Pons (tissue), 1 donor: ENCODE measurements at places on chromosomes 13 and 19.

DNA sequence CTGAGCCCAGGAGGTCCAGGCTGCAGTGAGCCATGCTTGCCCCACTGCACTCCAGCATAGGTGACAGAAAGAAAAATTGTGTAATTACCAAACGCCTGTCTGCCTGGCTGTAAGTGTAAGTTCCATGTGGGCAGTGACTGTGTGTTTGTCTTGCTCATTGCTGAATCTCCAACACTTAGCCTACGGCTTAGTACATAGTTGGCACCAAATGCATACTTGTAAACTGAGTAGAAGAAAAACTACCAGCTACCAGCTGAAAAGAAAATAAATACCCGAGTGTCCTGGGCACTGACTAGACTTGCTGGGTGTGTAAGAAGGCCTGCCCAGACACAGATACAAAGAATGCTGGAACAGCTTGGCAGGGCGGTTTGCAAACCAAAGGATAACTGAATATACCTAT lies 2.7 kb upstream of the CEBPG start:
- no peak for DNase-seq

- DNase-seq = no peak
Measured at GRCh38 chr13:92602560-92602959, 624.0 kb upstream of the GPC6 start.

DNA sequence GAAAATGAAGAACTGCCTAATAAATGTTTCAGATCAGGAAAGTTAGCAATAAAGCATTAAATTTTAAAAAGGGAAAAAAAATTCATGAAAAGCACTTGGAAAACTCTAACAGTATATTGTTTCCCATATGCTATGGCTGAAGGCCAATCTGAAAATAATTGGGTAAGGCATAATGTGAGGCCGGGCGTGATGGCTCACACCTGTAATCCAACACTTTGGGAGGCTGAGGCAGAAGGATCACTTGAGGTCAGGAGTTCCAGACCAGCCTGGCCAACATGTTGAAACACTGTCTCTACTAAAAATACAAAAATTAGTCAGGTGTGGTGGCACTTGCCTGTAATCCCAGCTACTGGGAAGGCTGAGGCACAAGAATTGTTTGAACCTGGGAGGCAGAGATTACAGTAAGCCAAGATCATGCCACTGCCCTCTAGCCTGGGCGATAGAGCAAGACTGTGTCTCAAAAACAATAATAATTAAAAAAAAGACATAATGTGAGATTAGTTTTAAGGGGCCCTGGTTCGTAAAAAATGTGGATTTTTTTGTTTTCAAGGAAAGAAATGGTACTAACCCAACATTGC lies 15.2 kb downstream of the INTS6 start:
- no peak for DNase-seq

DNA sequence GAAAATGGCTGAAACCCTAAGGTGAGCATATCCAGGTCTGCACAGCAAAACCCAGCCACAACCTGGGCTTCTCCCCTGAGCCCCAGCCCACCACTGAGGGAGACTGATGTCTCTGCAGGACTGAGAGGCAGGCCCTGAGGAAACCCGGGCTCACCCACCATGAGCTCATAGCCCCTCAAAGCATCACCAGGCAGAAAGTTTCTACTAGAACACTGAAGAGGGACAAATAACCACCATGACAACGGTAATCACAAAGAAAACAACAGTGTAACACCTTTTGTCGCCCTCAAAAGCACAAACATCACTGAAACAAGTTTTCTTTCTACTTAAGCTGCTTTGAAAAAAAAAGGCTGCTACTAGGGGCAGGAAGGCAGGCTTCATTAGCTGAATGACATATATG lies 29.8 kb downstream of the TSHZ3 start:
- no peak for DNase-seq

GRCh38 chr19:4094761-4095487 lies 28.2 kb upstream of the ZBTB7A start:
- no peak for DNase-seq

GRCh38 chr13:49310251-49310650 lies 62.5 kb downstream of the CDADC1 start:
- DNase-seq = no peak

DNA sequence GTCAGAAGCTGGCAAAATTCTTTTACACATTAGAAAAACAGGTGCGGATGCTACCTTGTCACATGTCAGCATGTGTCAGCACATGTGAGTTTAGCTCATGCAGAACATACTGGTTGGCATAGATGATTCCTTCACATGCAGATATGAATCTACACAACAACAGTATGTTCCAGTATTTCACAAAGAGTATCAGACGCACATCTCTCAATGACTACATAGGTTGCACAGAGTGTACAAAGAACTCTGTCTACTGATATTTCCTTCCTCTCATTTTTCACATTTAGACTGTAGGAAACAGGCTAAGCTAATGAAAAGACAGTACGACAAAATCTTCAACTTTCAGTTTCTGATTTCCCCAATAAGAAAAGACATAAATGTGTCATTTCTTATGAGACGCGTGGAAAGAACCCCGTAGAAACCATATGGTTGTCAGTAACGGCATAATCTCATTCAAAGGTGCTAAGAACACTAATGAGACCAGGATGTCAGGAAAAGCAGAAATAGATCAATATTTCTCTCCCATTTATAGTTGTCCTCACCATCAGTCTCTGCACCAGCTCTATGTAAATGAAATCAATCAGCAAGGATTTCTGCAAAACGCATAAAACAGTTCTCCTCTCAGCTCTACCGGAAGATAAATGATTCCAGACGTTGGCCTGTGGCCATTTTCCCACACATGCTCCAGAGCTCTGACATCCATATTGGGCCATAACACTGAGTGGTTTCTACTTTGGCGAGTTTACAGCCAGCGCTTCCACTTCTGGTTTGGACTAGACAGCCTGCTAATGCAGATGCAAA lies 81.2 kb downstream of the STARD13 start:
- no peak for DNase-seq

GRCh38 chr19:15926484-15926883 lies 7.8 kb downstream of the CYP4F11 start:
- DNase-seq = no peak

DNA sequence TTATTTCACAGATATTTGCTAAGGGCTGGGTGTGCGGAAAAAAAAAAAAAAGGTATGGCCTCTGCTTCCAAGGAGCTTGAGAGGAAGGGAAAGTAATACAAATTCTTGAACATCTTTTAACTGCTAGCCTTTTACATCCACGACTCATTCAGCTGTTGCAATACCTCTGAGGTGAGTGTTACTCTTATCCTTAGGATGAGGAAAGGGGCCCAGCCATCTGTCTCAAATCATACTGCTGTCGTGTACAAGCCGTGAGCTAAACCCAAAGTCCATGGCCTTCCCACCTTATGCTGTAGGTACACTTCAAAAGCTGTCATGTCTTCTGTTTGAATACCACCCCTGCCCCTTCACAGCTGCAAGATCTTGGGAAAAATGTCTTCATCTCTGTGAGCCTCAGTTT lies 146.8 kb downstream of the KCNRG start:
- DNase-seq = no peak

GRCh38 chr13:23159760-23160637 lies 20.8 kb upstream of the SGCG start:
- no peak for DNase-seq

- DNase-seq = no peak
Measured at GRCh38 chr19:46748325-46749109, 2.3 kb upstream of the STRN4 start.

DNA sequence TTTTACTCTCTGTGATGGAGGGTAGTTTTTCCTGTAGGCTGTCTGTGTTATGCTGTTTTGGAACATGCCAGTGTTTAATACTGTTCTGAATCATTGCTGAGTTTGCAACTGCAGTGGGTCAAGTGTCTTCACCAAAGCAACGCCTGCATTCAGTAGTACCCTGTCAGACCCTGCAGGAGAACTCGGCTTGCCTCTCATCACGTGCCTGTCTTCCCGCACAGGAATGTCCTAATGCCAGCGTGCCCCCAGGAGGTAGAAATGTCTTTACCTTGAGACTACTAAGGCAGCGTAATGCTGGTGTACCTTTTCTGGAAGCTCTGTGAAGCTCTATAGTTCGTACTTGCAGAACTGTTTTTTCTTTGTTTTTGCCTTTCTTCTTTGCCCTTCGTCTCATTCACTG lies 42.3 kb downstream of the POLR1D start:
- DNase-seq = no peak

GRCh38 chr19:16628984-16629691 lies 1.1 kb upstream of the MED26 start:
- no peak for DNase-seq

GRCh38 chr19:743168-743687 lies 7.7 kb upstream of the MISP start:
- no peak for DNase-seq
